ENCODE measurements at places on chromosomes 6 and 20. TPM values are rescaled to one million over a fixed set of nuclear protein-coding genes. Genes with fewer than 3 reads are reported as not detected.

The CDH4 gene
- 0.94 TPM for total RNA-seq

The PXT1 gene
- total RNA-seq: not detected

DNA sequence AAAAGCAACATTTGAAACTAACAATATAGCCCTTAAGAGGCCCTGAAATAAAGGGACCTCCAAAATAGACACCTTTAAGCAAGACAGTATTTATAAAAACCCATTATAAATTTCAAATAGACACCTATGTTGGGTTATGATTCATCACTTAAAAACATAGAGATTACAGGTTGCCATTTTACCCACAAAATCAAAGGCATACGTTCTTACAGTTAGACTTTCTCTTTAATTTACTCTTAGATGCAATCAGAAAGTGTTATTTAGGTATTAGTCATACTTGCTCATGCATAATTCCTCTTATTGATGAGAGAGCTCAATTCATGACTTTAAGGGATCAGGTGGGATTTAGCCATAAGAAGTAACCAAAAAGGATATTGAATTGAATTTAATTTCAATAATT lies 51.5 kb upstream of the TMEM200A start:
- DNase-seq: no peak

The PLEKHG1 gene
- total RNA-seq: 16.7 TPM

DNA sequence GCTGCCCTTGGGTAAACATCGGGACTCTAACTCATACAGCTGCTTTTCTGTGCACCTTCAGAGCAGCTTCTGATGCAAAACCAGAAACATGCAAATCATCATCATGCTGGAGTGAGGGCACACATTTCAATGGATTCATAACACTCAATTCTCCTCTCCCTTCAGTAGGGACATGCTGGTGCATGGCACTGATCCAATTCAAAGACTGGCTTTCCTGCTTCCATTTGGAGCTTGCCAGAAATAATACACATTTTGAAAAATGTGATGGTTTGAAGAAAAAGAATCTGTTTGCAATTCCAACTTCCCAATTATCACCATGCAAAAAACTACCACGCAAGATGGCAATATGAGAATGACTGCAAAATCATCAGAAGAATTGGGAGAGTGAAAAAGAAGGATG lies 65.2 kb upstream of the PDE10A start:
- DNase-seq: no peak

GRCh38 chr6:35635601-35636597 lies 52.8 kb downstream of the FKBP5 start:
- no peak for DNase-seq

- no peak for DNase-seq
These were observed 122.8 kb upstream of the PHACTR3 start for GRCh38 chr20:59481477-59482018.

The TPD52L1 gene
- total RNA-seq: 96.7 TPM

The RTN4IP1 gene
- 5.8 TPM for total RNA-seq

DNA sequence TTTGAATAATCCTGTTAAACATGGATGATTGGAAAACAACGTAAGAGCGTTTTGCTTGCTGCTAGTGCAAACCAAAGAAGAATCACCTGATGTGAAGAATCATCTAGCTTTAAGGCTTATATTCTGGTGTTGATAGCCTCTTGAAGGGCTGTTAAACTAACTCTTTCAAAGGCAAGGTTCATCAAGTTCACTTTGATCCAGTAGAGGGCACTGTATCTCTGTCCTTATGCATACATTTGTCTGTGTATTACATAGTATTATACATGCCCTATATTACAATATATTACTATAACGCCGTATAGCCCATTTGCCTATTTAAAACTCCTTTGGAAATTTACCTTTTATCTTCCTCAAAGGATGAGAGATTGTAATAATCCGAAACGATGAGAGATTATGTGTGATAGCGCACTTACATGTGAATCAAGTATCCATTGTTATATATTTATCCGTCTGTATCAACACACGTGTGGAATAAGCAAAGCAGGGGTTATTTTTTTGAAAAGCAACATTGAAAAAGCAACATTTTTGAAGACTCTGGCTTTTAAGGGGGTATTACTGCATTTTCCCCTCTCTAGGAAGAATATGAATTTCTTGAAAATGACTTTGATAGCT lies 50.8 kb upstream of the NRN1 start:
- DNase-seq: no peak

The DYNLT2 gene
- total RNA-seq: 0.33 TPM

- DNase-seq: no peak
These were observed 122.0 kb upstream of the CARMIL1 start for GRCh38 chr6:25157183-25157582.

The WFDC12 gene
- total RNA-seq: not detected

DNA sequence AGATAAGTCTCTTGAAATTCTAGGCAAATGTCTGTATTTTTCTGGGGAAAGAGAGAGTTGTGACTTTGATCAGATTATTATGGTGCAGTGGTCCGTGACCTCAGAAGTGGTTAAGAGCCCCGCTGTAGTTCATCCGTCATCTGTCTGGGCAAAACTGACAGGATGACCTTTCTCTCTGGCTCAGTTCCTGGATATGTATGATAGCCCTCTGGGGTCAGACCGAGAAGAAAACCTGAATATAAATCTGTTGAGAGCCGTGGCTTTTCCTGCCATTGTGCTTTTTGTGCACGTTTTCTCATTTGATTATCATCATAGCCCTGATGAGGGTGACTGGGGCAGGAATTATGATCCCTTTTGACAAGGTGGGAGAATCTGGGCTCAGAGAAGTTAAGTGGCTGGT lies 26.5 kb downstream of the GHRH start:
- DNase-seq: no peak

Measured in right atrium auricular region (tissue), 2 donors.